SW480 (cell line): ENCODE measurements at places on chromosomes 13 and 19.
A peak's percentile ranks its signal among the peaks of the same experiment; 100 is the strongest.

DNA sequence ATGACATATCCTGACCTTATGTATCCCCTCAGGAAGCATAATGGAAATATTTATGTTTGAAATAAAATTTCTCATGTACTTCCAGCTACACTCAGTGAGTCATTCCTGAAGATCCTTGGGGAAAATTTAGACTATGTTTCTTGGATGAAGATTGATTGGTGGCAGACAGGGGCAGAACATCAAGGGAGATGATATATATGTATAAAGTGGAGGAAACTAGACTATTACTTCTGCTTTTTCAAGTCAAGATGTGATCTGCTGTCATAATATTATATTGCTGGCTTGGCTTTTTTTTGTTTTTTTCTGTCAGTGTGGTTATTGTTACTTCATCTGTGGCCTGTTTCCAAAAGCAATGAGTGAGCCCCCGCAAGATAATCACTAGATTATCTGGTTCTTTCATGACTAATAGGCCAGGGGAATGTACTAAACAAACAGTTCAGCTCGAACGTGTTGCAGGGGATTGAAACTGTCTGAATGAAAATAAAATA, 87.2 kb upstream of the TNFSF11 start:
- no peak for DNase-seq

DNA sequence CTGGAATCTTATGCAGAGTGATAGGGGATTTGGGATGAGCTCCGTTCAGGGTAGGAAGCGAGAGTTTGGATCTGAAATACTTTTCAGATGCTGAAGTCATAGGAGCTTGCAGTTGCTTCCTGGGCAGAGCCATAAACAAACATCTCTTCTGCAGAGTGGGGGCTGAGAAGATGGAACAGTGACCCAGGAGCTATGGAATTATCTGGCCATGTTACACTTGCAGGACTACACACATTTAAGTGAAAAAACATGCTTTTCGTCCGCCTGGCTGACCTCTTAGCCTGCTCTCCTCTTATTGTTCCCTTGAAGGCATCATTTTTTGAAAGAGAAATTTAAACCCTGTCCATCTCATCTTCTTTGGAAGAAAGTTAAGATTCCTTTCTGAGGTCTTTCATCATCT, 40.7 kb downstream of the PSG11 start:
- DNase-seq, result no peak

DNA sequence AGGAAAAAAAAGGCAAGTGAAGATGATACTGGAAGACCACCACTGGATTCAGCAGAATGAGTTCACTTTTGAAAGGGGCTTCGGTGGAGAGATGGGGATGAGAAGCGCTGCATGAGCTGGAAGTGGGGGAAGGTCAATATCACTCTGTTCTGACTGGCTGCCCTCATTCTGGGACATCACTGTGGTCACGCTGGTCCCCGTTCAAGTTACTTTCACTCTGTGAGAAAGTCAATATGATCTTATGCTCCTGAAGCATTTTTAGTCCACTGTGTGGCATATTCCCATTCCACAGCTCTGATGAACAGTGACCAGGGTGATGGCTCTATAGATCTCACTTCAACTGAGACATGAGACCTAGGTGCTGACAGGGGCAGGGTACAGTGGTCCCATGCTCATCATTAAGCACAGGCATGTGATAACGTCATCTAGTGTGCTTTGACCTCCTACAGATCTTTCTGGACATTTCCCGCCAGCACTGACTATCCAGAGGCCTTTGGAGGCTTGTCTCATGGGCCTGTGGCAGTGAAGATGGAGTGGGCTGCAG, 40.2 kb upstream of the GPR183 start:
- no peak for DNase-seq

GRCh38 chr19:47186446-47187334, 44.3 kb downstream of the BBC3 start:
- no peak for DNase-seq

DNA sequence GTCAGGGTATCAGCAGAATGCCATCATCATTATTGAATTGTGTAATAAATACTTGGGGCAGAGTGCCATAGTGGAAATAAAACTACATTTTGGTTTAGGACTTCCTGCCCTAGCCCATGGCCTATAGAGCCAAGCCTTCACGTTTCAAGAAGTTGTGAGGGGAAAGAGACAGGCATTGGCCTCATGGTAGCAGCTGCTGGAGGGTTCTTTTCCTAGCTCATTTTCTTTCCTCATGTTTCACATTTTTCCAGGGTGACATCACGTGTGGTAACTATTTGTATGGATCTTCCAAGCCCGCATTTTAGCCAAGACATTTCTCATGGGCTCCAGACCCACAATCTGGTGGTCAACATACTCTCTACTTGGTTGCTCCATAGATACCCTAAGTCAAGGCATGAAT, 80.4 kb downstream of the LRCH1 start:
- no peak for DNase-seq

DNA sequence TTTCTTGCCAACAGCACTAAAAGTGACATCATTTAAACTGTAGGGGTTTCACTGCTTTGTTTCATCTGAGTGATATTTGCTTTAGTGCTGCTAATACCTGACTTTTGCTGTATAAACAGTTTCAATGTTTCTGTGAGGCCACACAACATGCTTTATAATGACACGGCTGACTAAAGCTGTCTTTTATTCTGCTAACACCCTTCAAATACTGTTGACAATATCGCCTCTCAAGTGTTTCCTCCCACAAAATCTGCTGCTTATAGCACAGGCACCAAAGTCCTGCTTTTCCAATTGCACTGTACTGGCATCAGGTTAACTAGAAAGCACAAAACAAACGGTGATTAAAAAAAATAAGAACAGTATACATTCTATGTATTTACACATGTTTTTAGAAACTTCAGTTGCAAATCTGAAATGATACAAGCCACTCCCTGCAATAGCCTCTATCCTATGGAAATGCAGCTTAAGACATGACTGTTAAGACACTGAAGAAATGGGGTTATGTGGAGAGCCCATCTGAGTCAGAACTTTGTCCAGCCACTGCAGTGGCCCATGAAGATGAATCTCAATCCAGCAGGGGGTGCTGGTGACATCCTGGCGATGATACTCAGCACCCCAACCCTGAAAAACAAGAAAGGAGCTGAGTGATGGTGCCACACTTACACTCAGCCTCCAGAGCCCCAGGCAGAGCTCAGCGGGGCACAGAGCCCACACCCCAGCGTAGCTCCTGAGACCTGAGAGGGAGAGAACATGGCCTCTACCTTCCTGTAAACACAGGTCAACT, 29.4 kb downstream of the RFXAP start:
- no peak for DNase-seq

GRCh38 chr13:40911341-40911740, 107.8 kb downstream of the ELF1 start:
- DNase-seq, result no peak

- DNase-seq, result no peak
Observed at GRCh38 chr19:4604912-4605311, 34.4 kb upstream of the TNFAIP8L1 start.

GRCh38 chr19:6292006-6292405, 12.2 kb upstream of the MLLT1 start:
- DNase-seq, result no peak

DNA sequence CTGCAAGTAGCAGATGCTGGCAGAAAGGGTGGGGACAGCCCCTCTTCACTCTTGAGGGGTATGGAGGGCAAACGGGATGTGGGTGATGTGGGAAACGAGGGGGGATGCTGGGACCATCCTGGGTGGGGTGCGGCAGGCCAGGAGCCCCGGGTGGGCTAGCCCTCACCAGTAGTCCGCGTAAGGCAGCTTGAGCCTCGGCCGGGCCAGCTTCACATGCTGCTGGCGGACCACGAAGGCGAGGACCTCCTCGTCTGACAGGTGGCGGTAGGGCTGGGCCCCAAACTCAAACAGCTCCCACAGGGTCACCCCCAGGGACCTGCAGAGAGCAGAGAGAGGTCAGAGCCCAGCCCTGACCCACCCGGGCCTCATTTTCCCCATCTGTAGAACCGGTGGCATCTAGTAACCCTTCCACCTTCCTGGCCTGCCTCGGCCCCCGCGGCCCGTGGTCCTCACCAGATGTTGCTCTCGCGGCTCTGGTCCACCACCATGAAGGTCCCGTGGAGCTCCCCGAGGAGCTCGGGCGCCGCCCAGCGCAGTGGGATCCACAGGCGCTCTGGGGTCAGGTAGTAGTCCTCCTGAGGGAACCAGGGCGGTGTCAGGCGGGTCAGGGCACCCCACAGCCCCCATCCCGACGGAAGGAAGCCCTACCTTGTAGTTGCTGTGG, 10.7 kb downstream of the LMTK3 start:
- no peak for DNase-seq

DNA sequence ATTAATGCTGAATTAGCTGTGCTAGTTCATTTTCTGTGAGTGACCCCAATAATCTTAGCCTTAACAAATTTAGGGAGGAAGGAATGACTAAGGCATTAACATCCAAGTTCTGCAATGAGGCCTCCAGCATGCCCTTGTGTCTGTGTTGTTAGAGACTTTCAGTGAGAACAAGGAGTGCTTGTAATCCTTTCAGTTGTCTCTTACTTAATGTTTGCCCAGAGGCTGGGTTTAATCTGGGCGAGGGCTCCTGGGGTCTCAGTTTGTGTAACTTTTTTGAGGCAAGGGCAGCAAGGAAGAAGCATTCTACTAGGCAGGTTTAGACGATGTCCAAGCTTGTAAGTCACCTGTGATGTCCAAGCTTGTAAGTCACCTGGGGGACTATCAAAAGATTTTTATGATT, 24.3 kb downstream of the CCNA1 start:
- DNase-seq, result no peak

GRCh38 chr13:109481040-109481439, 305.3 kb downstream of the IRS2 start:
- DNase-seq, result no peak

DNA sequence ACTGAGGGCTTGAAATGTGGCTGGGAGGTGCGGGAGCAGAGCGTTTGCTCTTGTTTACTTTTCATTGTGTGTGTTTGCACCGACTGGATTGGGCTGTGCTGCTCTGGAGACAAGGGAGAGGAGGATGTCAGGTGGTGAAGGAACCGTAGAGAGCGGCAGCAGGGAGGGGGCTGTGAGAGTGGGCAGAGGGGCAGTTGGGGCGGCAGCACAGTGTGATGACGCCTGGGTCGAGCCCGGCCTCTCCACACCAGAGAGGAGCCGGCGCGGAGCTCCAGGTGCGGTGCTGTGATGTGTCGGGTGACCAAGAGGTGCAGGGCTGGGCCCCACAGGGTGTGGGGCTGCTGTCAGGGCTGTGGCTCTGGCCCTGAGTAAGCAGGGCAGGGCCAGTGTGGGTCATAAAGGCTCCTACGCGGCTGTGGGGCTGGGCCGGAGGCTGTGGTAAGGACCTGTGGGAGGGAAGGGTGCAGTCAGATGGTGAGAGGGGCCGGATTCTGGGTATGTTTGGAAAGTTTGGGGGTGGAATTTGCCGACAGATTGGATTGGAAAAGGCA, 10.5 kb downstream of the NAXD start:
- peak; percentile 75 for DNase-seq

- no peak for DNase-seq
Observed at GRCh38 chr19:10096615-10096963, 5.9 kb downstream of the ANGPTL6 start.

DNA sequence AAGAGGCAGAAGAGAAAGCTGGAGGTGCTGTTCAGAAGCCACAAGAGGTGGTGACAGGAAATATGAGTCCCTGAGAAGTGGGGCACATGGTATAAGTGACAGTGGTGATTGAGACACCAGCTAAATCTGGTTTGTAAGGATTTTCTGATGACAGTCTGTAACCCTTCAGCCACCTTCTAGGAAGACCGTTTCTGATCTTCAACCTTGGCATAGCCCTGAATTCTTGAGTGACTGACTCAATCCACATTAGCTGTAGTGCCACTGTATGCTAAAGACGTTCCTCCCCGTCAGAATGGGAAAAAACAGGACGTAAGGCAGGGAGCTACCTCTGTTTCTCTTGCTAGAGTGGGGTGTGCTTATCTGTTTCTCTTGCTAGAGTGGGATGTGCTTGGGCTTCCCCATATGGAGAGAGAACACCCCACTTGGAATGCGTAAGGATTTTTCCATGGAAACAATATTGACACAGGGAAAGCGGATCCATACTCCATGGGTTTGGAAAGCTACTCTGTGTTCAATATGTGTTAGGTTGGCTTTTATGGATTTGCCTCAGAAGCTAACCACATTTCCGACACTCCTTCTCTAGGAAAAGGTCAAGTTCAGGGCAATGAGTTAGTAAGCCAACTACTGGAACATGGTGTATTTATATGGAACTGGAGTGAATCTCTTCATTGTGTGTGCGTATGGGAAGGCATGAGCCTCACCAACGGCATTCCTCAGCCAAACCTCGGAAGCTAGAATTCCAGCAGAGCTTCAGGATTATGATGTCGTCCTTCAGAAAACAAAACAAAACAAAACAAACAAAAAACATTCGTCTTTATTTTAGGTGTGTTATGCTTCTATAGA, 948.8 kb upstream of the SLC10A2 start:
- DNase-seq, result peak; percentile 2

DNA sequence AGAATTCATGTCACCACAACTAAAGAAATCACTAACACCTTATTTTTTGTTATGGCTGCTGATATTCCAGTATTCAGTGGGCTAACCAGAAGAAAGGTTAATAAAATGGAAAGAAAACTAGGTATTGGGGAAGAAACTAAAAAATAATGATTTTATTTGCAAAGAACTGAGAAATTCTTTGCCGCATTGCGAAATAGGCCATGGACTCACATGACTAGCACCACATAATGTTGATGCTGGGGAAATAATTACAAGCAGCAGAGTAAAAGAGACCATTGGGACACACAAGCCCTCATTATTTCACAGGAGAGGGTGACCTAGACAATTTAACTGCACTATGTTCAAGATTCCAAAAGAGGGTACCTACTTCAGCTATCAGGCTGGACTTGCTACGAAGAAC, 1411.5 kb downstream of the SLITRK5 start:
- DNase-seq, result no peak

- DNase-seq, result no peak
Observed at GRCh38 chr19:19719798-19720197, 13.1 kb downstream of the ZNF14 start.

DNA sequence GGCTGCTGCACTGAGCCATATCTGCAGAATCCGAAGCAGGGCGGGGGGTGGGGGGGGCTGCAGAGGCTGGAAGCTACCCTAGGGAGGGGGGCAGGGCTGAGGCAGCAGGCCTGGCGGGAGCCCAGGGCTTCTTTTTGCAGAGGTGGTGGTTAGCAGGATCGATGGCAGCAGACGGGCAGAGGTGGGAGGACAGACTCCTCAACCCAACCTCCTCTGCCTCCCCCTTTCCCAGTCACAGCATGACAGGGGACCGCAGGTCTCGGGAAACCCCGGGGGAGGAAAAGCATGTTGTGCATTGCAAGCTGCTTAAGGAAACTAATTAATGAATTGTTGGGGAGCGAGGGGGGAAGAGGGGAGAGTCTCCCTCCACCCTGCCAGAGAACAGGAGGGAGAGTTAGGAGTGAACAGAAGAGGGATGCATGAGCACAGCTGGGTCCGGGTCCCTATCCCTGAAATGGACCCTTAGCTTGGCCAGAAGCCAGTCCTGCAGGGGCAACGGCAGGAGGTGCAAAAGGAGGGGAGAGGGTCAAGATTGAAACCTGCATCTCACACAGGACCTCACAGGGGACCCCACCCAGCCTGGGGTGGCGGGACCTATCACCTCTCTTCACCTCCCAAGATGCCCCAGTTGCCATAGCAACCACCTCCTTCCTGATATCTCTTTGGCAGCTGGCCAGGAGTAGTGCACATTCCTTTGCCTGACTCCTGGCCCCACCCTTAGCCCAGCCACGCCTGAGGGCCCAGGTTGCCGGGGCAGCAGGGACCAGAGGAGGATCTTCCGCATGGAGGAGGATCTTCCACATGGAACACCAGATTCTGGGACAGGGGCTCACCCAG, 1.8 kb downstream of the FXYD7 start:
- DNase-seq, result peak; percentile 85
